ENCODE measurements at places on chromosomes 6 and 20.
A peak's percentile ranks its signal among the peaks of the same experiment; 100 is the strongest.

DNA sequence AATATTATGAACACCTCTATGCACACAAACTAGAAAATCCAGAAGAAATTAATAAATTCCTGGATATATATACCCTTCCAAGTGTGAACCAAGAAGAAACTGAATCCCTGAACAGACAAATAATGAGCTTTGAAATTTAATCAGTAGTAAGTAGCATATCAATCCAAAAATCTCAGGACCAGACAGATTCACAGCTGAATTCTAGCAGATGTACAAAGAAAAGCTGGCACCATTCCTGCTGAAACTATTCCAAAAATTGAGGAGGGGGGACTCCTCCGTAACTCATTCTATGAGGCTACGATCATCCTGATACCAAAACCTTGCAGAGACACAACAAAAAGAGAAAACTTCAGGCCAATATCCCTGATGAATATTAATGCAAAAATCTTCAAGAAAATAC is 67.0 kb upstream of the PDE7B start:
- no peak for DNase-seq

- no peak for DNase-seq
Measured at GRCh38 chr6:14292119-14292518, 174.5 kb downstream of the CD83 start.

DNA sequence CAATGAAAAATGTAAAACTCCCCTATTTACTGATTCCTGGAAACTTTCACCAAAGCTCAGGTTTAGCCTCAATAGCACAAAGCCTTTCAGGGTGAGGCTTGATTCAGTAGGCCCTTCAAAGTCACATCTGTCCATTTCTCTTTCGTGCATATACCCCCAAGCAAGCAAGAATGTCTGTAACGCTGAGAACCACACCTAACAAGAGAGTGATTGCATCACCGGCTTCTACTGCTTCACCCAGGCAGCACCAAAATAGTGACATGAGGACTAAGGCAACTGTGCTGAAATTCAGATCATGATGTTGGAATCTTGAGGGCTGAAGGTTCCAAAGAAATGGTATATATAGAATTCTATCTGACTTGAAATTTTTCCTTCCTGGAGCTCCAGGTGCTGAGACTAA is 26.1 kb downstream of the CGA start:
- no peak for DNase-seq

GRCh38 chr6:57215260-57215659 is 6.8 kb downstream of the RAB23 start:
- DNase-seq = no peak

GRCh38 chr6:113184736-113185135 is 672.4 kb upstream of the MARCKS start:
- no peak for DNase-seq

GRCh38 chr6:135141728-135142127 is 39.4 kb upstream of the MYB start:
- DNase-seq = no peak

DNA sequence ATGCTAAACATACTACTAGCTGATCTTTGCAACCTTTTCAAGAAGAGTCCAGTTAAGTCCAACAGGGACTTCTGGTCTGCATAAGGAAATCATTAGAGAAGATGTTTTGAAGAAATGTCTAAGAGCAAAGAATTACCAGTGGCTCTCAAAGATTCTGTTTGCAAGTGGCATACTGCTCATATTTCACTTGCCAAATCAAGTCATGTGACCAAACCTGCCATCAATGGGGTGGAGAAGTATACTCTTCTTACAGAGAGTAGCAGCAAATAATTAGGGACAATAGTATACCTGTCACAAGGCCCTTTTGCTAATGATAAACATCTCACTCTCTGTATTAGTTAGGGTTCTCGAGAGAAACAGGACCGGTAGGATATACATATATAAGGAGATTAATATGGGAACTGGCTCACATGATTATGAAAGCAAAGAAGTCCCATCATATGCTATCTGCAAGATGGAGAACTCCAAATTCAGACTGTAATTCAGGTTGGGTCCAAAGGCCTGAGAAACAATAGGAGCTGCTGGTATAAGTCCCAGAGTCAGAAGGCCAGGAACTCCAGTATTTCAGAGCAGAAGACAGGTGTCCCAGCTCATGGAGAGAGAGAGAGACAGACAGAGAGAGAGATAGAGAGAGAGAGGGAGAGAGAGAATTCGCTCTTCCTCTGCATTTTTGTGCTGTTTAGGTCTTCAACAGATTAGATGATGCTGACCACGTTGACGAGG is 111.5 kb downstream of the LCA5 start:
- DNase-seq = no peak

GRCh38 chr6:22873513-22874136 is 304.3 kb downstream of the HDGFL1 start:
- DNase-seq = no peak

- no peak for DNase-seq
Measured at GRCh38 chr6:136897071-136897470, 25.0 kb upstream of the SLC35D3 start.

- DNase-seq = no peak
Measured at GRCh38 chr6:84615113-84615850, 149.1 kb downstream of the TBX18 start.

- DNase-seq = no peak
Measured at GRCh38 chr6:3808759-3809514, 40.2 kb upstream of the FAM50B start.

DNA sequence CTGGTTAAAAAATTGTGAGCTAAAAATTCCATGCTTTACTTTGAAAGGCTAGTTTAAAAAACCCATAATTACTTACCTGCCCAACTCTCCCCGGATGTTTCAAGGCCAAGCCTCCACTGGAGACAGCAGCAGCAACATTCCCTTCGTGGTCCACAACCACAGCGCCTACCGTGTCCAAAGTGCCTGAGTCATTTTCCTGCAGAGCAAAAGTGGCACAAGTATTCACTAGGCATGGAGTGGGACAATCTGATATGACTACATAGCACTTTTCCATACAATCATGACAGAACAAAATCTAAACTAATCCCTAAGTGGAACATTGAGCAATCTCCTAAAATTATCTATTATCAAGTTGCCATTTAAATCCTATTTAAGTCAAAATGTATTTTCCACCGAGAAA is 104.8 kb downstream of the TASP1 start:
- no peak for DNase-seq

- peak; percentile 34 for DNase-seq
Measured at GRCh38 chr6:148747471-148748165, 788 bp downstream of the UST start.

DNA sequence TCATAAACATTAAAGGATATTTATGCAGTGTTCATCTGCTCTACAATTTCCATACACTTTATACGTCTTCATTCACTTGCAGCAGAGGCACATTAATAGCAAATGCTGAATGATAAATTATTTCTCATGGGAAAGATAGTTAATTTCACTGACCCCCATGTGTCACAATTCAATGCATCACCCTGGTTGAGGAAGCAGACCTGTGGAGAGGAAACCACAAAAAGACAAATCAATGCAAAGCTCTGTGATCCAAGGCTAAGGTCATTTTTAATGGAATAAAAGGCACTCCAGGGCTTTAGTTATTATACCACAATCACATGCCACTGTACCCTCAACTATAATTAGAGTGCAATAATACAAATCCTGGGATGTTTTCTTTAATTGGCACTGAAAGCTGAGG is 40.3 kb upstream of the TENT5A start:
- no peak for DNase-seq

DNA sequence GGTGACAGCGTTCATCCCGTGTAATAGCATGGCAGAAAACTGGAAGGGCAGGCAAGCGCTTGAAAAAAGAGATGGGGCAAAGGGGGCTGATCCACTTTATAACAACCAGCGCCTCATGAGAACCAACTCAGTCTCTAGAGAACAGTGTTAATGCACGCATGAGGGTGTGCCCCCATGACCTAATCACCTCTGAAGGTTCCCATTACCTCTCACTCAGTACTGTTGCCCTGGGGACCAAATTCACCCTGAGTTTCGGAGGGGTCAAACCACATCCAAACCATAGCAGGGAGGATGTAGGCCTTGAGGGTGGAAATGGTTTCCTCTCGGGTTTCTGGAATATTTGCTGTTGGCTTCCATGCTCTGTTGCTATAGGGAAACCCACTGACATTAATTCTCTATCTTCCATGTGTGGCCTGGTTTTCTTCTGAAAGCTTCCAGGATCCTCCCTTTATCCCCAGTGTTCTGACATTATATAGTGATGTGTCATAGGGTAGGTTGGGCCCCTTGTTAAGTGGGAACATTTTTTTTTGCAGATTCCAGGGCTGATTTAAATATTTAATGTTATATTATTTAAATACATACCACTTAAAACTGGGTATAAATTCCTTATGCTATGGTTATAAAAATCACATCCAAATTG is 65.2 kb downstream of the PPP1R14C start:
- DNase-seq = no peak

DNA sequence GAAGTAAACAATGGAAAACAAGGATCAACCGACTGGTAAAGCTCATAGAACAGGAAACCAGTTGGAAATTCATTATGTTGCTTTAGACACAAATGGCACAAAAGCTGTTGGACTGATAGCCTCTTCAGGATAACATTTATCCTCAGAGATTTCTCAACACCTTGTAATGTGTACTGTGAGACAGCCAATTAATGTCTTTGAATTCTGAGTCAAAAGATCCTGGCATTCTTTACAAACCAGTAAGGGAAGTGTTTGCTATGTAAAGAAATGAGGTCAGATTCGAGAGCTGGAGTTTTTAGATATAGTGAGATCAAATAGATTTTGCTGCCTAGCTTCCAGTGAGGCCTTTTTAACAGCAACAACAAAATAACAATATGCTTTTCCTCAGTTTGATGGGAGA is 439.2 kb downstream of the C6orf118 start:
- DNase-seq = no peak

- no peak for DNase-seq
Measured at GRCh38 chr20:41011551-41012067, 17.0 kb upstream of the TOP1 start.

GRCh38 chr20:56685879-56686278 is 56.8 kb downstream of the TFAP2C start:
- no peak for DNase-seq

Measured in T-helper 2 cell (primary cell).